Articular chondrocyte of knee joint (primary cell): ENCODE measurements at places on chromosomes 5 and 9. TPM values are rescaled to one million over a fixed set of nuclear protein-coding genes. Genes with fewer than 3 reads are reported as not detected.

PHYHD1 gene
- 9.1 and 10.3 TPM in 2 replicates for total RNA-seq

PAPPA gene
- total RNA-seq, result 16.3 and 52.5 TPM in 2 replicates

TAS2R1 gene
- not detected in 2 replicates for total RNA-seq

RARS1 gene
- 250 and 287 TPM in 2 replicates for total RNA-seq

MAMDC2 gene
- 2.4 and 16.9 TPM in 2 replicates for total RNA-seq

AGXT2 gene
- not detected in 2 replicates for total RNA-seq

LRRC19 gene
- total RNA-seq, result under 0.01 TPM in 1 of 2 replicates, not detected in the other
